Midbrain (tissue), 1 donor: ENCODE measurements at places on chromosomes 1 and 21.
A peak's percentile ranks its signal among the peaks of the same experiment; 100 is the strongest.

GRCh38 chr1:48858200-48858920, 81.7 kb upstream of the BEND5 start:
- DNase-seq: no peak

- no peak for DNase-seq
These were observed 149.9 kb upstream of the C1orf105 start for GRCh38 chr1:172270605-172271004.

DNA sequence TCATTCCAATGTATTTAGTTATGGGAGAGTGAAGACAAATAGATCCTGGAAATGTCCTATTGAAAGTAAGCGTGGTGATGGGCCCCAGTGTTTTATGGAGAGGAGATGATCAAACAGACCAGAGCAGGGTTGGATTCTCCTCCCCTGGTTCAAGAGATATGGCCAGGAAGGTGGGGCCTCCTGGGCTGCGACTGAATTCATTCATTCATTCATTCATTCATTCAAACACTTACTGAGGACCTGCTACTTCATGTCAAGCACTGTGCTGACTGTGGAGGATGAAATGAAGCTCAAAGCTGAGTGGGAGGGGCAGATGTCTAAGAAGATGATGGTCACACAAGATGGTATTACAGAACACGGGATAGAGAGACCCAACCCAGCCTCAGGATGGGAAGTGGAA, 71.5 kb upstream of the TNR start:
- DNase-seq: no peak

DNA sequence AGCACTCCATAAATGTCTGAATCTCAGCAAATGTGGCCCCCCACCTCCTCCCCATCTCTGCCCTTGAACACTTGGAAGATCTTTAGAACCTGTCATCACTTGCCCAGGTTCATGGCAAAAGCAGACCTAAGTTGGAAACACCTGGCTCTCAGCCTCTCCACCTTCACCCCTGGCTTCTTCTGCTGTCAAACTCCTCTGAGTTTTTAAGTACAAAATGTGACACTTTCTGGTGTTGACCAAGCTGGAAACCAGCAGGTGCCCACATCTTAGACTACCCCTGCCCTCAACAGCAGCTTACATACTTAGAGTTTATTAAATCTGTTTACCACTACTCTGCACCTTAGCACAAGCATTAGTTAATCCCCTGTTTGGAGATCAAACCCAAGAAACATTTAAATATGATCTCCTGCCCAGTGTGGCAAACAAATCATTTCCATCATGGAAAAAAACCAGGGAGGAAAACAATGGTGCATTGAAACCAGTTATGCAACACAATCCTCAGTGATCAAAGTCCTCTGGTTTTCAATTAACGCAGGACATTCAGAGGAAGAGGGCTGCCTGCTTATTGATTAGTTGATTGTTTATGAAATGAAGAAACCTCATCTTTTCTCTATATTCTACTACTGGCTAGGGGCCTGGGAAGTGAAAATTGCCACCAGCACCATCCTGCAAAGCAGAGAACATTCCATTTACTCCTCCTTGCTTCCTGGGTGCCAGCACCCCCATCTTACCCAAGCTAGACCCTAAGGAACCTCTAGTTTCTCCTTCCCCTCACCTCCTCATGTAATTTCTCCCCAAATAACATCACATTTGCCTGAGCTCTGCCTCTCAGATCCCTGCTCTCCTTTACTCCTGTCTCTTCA, 139.4 kb upstream of the RAB4A start:
- peak; percentile 56 for DNase-seq

GRCh38 chr1:73824065-73824464, 373.9 kb downstream of the LRRIQ3 start:
- DNase-seq: no peak

DNA sequence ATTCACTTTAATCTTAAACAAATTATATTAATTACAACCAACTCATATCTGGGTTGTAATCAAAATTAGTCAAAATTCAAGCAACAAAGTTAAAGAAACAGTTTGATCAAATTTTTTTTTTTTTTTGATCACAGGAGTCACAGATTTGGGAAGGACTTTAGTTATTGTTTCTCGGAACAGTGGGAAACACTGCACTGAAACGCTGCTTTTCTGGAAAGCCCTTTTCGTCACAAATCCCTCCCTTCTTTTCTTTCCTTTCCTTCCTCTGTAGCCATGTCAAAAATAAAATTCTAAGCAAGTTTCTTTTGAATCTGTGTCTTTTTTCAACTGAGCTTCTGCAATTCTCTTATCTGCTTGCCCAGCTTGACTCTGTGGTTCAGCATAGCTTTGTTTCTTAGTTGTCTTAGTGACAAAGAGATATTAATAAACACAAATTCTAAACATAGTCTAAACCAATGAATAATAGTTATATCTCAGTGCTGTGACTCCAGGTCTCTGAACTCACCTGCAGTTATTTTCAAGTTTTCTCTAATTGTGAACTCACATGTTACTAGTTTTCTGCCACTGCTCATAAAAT, 53.8 kb downstream of the PTGS2 start:
- no peak for DNase-seq

DNA sequence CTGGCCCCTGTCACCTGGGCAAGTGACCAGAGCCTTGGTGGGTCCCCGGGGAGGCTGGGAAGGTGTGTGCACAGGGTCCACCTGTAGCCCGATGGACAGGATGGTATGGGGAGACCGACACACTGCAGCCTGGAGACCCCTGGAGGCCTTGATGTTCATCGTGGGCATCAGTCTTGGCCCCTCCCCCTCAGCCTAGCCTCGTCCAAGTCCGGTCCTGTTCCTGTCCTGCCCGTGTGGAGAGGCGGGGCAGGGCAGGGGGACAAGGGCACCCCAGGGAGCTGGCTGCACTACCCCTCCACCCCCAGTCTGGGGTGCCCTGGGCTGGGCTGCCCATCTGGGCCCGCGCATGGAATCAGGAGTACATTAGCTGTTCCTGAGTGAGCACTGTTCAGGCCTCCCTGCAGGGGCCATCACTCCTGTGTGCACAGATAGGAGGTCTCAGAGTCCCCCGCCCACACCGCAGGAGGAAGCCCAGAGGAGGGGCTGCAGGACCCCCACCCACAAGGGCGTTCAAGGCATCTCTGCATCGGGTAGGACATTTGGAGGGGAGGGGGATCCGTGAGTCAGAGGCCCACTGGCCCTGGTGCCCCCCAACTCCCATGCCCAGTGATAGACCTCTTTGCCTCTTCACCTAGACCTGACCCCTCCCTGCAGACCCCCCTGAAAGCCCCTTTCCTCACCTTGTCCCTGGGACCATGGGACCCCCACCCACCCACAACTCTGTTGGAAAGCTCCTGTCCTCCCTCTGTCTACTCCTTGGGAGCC, 63.2 kb downstream of the WNT9A start:
- DNase-seq: no peak

- DNase-seq: no peak
These were observed 147.7 kb upstream of the CACNA1E start for GRCh38 chr1:181335631-181336030.

GRCh38 chr21:45537746-45538291, 4.4 kb downstream of the SLC19A1 start:
- no peak for DNase-seq

DNA sequence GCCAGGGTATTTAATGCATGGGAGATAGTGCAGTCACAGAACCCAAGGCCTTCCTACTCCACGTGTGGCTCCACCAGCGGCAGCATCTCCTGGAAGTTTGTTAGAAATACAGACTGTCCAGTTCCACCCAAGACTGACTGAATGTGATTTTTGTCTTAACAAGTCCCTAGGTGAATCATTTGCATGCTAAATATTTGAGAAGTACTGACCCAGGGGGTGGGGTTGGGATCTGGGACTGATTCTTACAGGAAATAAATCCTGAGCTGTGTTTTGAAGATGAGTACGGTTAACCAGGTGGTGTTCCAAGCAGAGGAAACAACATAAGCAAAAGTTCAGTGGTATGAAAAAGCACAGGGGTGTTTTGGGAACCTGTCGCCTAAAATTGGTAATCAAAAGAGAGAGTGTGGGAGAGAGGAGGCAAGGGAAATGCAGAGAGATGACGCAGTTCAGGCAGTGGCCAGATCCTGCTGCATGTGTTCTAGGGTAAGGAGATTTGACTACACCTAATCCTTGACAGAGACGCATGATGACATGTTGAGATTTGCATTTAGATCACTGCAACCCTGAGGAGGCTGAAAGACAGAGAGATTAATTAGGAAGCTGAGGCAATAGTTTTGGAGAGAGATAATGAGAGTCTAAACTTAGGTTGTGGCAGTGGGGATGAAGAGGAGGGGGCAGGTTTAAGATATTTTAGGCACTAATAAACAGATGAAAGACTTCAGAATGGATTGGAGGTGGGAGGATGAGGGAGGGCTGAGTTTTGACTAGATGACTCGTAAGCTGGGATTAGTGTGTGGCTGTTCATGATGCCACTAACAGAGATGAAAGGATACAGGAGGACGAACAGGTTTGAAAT, 3.7 kb upstream of the ZNF326 start:
- DNase-seq: no peak

DNA sequence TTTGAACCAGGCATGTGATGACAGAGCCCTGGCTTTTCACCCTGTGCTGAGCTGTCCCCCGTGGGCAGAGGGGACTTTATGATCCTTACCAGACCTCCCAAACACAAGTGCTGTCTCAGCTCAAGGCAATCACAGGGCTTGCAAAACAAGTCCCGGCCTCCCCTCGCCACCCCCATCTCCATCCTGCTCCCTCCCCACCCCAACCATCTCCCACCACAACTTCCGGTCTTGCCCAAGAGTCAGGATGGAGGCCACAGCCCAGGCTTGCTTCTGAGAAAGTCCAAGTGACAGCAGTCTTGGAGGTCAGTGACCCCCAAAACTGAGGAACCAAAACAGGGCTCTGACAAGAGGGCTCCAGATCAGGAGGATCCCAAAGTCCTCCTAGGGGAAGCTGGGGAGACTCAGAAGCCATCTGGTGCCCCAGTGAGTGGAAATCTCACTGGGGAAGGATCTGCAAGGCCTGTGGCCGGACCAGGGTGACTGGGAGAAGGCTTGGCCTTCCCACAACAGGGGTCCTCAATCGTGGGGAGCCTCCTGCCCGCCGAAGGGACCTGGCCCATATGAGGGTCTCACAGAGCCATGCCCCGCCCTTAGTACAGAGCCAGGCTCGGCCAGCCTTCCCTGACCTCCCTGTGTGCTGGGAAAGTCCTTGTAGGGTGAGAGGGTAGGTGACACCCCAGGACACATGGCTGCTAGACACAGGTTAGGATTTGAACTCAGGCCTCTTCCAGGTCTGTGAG, 4.5 kb upstream of the SDC3 start:
- DNase-seq: no peak

DNA sequence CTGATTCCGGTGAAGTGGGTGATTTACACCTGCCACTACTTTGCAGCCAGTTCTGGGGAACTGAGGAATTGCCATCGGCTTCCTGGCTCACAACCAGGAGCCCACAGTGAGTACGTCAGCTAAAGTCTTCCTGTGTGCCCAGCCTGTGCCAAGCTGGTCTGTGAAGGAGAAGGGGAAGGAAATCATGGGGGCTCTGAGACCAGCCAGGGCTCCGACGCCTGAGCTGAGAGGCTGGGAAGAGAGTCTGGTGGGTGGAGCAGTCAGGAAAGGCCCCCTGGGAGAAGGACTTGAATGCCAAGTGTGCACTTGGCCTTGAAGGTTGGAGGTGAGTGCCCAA, 1.2 kb downstream of the LURAP1 start:
- DNase-seq: peak; percentile 53

DNA sequence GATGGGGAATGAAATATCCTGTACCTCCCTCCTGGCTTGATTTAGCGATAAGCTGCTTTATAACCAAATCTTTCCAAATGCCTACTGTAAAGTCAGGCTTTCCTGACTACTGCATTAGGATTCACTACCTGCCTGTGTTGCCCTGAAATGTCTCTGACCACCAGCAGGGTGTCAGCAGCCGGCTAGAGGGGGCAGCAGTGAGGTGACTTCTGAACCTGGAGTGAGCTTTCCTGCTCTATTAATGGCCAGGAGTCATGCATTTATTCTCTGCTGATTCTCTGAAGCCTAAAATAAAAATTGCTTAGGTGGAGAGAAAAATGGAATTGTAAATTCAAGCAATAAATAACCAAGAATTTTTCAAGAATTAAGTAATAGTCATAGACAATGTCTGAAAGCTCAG, 2.5 kb downstream of the BACE2 start:
- DNase-seq: no peak

- DNase-seq: no peak
These were observed 474 bp downstream of the FCRLA start for GRCh38 chr1:161707503-161707902.

- no peak for DNase-seq
These were observed 23.7 kb downstream of the WARS2 start for GRCh38 chr1:119116725-119117124.

DNA sequence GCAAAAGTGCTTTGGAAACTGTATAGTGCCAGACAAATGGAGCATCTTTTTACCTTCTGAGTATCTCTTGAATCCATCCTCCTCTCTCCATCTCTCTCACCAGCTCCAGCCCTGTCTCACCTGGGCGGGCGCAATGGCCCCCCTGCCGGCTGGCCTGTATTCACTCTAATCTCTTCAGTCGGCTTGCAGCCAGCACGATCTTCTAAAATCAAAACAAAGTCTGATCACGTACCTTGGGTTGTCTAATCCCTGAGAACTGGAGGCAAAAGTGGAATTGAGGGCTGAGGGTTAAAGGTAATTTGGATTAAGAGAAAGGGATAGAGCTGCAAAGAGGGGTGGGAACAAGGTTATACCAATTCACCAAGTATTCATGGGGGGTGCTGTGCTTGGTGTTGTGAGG, 46.0 kb upstream of the LRRN2 start:
- no peak for DNase-seq
